ENCODE measurements at places on chromosomes 3 and 15.
A peak's percentile ranks its signal among the peaks of the same experiment; 100 is the strongest.

- no peak for DNase-seq
These were observed 287.3 kb downstream of the UBE2E2 start for GRCh38 chr3:23490459-23490858.

GRCh38 chr15:70415398-70415797 is 317.7 kb upstream of the TLE3 start:
- DNase-seq, result no peak

DNA sequence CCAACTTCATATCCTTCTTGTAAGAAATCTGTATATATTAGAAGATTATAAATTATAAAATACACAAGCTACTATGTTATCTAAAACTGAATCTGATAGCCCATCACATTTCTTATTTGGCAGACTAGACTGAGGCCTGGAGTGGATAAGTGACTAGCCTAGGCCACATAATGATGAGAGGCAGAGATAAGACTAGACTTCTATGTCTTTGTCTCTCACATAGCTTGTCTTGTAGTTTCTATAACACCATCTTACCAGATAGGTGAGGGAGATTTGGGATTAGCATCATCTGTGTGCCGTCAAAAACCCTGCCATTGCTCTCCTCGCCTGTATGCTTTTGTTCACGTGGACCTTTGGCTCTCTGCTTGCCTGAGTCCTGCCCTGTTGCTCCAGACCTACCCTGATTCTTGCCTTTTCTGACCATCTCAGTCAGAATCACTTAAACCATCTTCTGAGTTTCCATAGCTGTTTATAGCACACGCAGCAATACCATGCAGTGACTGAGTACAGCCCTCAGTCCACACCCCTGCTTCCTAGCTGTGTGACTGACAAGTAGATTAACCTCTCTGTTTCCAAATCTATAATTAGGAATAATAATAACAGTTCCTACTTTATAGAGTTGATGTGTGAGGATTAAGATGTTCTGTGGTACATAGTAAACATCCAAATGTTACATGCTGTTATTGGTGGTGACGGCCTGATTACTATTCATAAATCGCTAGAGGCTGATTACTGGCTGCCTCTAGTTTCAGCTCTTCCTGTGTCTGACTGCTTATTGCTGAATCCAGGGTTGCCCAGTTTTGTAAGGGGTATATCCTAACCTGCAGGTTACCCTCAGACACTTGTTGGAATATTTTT is 49.7 kb downstream of the PDE8A start:
- no peak for DNase-seq

DNA sequence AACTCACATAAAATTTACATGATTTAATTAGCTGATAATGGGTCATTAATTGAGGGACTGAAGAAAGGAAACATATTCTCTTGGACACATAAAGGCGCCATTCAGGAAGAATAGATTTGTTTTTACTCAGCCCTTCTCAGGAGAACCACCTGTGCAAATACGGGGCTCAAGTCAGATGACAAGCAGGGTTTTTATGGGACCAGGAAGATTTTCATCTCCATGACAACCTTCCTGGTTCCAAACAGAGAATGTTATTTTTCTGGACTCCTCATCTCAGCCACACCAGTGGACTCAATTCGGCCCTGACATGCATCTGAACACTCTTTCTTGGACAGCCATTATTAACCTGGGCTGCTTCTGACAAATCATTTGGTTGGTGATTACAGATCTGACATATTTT is 120.5 kb downstream of the PDZRN3 start:
- DNase-seq, result no peak

DNA sequence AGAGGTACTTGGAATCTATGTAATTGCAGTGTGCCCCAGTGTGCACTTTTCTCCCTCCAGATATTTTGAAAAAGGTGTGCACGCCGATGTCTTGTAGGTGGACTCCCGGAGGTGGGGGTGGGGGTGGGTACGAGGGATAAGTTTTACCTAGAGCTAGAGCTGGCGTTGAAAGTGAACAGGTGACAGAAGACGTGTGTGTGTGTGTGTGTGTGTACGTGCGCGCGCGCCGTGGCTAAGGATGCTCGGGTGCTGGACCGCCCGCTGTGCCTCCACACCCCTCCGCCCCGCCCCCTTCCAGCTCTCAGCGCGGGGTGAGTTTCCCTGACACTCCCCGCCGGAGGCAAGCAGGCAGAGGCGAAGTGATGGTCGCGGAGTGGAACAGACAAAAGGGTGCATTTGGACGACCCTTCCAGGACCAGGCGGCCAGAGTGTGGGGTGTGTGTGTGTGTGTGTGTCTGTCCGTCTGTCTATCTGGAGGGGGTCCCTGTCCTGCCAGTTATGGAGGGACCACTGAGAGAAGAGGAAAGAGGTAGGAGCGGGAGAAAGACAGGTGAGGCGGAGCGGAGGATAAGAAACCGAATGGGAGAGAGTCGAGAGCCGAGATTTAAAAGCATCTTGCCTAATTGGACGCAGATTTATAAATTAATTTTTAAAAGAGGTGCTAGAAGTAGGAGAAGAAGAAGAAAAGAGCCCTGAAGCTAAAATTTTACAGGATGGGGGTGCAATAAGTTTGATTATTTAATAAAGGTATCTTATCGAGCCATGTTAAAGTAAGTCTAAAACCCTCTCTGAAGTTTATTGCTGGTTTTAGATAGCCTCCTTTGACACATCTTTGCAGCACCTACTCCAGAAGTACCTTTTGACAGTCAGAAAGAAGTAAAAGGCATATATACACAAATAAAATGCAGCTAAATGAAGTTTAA is 335.8 kb upstream of the THRB start:
- DNase-seq, result peak; percentile 11

DNA sequence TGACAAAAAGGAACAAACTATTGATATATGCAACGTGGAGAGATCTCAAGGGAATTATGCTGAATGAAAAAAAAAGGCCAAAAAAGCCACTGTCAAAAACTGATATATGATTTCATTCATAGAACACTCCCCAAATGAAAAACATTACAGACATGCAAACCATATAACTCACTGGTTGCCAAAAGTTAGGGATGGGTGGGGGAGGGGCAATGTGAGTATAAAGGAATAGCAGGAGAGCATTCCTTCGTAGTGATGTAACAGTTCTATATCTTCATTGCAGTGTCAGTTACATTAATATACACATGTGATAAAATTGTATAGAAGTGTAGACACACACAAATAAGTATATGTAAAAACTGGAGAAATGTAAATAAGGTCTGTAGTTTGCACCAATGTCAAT is 12.2 kb downstream of the GBE1 start:
- DNase-seq, result no peak

DNA sequence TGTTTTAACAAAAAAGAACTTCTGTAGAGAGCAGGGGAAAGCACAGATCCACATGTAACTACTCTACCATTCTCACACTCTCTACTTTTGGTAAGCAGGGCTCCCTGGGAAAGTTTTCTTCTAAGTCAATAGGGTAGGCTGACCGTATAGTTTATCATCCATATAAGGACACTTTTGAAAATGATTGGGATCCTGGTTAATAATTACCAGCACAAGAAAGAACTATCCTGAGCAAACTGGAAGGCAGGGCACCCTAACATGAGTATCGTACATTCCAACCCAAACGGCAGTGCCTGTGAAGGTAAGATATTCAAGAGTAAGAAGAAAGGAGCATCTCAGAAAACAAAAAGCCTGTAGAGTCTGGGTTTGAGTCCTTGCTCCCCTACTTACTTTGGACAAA is 22.1 kb downstream of the SUSD5 start:
- DNase-seq, result no peak

- no peak for DNase-seq
These were observed 182.4 kb downstream of the ANXA2 start for GRCh38 chr15:60215225-60215963.

DNA sequence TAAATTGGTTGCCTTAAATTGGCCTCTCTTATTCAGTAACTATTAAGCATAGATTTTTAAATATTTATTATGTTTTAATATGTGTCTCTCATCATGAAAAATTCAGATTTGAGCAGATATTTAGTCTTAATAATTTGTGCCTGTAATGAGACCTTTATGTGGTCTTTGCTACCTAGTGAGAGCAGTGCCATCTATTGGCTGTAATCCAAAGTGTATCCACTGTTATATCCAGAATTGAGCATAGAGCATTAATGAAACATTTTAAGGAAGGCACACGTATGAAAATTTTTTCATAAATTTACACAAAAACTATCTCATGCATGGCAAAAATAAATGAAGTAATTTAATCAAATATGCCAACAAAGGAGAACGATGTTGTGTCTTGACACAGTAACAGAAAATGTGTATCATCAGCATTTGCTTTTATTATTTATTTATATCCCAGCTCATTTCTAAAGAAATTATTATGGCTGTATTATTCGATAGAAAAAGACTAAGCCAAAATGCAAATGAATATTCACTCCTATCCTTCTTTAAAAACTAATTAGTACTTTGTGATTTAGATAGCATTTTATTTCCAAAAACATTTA is 203.5 kb downstream of the RSRC1 start:
- peak; percentile 35 for DNase-seq

Measured in GM13977 (cell line).